ENCODE measurements at places on chromosomes 3 and 15.
A peak's percentile ranks its signal among the peaks of the same experiment; 100 is the strongest.

GRCh38 chr3:193230610-193231009 is 10.4 kb upstream of the PLAAT1 start:
- DNase-seq: no peak

DNA sequence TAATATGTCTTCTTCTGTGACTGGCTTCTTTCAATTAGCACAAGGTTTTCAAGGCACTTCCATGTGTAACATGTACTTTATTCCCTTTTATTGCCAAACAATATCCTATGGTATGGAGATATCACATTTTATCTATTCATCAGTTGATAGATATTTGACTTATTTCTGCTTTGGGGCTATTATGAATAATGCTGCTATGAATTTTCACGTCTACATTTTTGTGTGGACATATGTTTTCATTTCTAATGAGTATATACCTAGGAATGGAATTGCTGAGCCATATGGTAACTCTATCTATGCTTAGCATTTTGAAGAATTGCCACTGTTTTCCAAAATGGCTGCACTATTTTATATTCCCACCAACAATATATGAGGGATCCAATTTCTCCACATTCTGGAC is 3.6 kb upstream of the AGTR1 start:
- peak; percentile 41 for DNase-seq

- no peak for DNase-seq
Observed at GRCh38 chr15:56495053-56495452, 30.1 kb upstream of the MNS1 start.

DNA sequence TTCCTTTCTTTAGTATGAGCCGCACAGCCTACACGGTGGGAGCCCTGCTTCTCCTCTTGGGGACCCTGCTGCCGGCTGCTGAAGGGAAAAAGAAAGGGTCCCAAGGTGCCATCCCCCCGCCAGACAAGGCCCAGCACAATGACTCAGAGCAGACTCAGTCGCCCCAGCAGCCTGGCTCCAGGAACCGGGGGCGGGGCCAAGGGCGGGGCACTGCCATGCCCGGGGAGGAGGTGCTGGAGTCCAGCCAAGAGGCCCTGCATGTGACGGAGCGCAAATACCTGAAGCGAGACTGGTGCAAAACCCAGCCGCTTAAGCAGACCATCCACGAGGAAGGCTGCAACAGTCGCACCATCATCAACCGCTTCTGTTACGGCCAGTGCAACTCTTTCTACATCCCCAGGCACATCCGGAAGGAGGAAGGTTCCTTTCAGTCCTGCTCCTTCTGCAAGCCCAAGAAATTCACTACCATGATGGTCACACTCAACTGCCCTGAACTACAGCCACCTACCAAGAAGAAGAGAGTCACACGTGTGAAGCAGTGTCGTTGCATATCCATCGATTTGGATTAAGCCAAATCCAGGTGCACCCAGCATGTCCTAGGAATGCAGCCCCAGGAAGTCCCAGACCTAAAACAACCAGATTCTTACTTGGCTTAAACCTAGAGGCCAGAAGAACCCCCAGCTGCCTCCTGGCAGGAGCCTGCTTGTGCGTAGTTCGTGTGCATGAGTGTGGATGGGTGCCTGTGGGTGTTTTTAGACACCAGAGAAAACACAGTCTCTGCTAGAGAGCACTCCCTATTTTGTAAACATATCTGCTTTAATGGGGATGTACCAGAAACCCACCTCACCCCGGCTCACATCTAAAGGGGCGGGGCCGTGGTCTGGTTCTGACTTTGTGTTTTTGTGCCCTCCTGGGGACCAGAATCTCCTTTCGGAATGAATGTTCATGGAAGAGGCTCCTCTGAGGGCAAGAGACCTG is 13.2 kb downstream of the GREM1 start:
- DNase-seq: peak; percentile 55

DNA sequence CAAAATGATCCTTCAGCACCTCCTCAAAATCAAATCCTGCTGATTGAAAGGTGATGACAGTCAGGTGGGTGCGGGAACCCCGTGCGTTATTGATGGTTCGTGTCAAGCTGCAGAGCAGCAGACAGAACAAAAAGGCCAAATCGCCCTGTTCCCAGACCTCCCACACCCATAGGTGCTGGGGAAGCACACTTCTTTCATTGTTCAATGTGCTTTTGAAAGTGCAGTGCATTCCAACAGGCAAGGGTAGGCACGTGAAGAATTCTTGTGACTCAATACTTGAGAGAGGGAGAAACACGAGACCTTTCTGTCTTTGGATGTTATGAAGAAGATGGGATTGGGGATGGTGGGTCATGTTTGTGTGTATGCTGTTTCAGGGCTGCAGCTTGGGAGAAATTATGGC is 514.0 kb downstream of the MCTP2 start:
- DNase-seq: no peak

- peak; percentile 98 for DNase-seq
Observed at GRCh38 chr15:45456212-45457106, 66.1 kb downstream of the SLC30A4 start.

- no peak for DNase-seq
Observed at GRCh38 chr3:88433568-88433967, 283.8 kb downstream of the C3orf38 start.

DNA sequence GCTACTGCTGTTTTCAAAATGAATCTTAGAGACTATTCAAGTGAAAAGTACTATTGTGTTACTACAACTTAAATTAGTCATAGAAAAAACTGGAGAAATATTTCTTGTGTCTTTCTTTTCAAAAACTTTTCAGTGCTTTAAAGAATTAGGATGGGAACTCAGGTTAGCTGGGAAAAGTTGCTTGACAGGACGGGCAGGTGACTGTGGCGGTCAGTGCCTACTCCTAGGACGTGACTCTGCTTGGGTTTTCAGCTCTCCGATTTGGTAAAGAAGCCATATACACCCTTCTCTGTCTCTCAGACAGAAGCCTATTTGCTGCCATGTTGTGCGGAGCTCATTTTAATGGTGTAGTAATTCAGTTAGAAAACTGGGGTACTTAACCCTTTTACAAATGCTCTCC is 89.8 kb upstream of the CACNA2D3 start:
- no peak for DNase-seq

All from cardiac fibroblast (primary cell).